ENCODE measurements at places on chromosomes 7 and 10.

DNA sequence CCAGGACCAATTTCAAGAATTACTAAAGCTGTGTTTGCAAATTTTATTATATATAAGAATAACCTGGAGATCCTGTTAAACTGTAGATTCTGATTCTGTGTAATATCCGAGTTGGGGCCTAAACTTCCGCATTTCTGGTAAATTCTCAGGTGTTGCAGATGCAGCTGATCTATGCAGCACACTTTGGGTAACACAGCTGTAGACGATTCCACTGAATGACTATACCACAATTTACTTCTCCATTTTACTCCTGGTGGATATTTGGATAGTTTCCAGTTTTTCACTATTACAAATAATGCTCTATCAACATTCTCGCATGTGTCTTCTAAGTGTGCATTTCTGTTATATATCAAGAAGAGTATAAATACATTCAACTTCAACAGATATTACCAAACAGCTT is 7.5 kb downstream of the GDI2 start:
- no peak for DNase-seq

DNA sequence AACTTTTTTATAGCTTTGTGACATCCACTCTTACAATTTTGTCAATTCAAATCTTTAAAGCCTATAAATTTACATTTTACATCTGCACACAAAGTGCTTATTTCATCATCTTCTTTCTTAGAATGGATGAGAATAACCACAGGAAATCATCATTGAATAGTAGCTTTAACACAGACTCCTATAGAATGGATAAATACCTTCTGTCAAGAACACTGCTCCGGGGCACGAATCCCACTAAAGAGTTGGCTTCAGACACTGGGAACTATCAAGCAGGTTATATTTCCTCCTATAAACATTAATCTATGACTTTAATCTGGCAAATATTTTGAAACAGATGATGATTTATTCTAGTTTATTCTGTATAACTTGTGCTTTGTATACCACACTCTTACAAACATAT is 269.7 kb upstream of the TPK1 start:
- no peak for DNase-seq

DNA sequence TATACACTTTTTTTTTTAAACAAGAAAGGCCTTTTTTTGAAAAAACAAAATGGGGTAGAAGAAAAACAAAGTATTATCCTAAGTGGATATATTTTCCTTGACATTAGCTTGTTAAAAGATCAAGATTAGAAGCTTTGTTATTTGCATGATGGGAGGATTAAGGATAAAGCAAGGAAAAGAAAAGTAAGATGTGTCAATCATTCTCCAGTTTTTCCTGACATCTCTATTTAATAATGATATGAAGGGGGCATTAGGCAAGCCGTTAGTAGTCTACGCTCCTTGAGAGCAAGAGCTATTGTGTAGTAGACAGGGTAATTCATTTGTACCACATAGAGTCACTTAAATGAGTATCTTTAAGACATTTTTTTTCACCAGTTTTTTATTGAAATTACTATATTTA is 137.6 kb downstream of the RNF133 start:
- no peak for DNase-seq

GRCh38 chr10:96457341-96457740 is 56.4 kb downstream of the TLL2 start:
- DNase-seq = no peak

DNA sequence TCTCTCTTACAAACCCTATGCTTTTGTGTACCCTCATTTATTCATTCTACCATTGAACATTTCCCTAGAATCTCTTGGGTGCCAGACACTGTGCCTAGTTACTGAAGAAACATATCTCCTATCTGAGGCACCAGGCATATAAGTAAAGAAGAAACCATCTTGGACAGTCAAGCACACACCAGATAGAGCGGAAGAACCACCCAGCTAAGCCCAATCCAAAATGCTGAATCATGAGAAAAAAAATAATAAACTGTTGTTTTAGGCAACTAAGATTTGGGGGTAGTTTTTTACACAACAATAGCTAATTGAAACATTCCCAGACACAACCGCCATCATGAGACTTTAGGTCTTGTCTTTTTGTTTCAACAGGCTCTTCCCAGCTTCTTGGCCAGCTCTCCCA is 102.3 kb upstream of the TCF7L2 start:
- DNase-seq = no peak

GRCh38 chr10:36063396-36063795 is 421.3 kb upstream of the FZD8 start:
- no peak for DNase-seq

GRCh38 chr10:113880236-113880635 is 25.8 kb downstream of the NHLRC2 start:
- no peak for DNase-seq

- no peak for DNase-seq
These were observed 106.0 kb downstream of the CXCL12 start for GRCh38 chr10:44278837-44279324.

DNA sequence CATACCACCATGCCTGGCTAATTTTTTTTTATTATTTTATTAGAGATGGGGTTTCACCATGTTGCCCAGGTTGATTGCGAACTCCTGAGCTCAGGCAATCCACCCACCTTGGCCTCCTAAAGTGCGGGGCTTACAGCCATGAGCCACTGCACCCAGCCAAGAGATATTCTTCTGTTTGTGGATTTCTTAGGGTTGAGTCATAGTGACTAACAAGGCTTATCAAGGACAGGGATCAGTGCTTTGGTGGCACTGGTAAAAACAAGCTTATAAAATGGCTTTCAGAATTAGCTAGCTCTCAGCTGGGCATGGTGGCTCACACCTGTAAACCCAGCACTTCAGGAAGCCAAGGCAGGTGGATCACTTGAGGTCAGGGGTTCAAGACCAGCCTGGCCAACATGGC is 122.4 kb downstream of the ZNF248 start:
- no peak for DNase-seq

DNA sequence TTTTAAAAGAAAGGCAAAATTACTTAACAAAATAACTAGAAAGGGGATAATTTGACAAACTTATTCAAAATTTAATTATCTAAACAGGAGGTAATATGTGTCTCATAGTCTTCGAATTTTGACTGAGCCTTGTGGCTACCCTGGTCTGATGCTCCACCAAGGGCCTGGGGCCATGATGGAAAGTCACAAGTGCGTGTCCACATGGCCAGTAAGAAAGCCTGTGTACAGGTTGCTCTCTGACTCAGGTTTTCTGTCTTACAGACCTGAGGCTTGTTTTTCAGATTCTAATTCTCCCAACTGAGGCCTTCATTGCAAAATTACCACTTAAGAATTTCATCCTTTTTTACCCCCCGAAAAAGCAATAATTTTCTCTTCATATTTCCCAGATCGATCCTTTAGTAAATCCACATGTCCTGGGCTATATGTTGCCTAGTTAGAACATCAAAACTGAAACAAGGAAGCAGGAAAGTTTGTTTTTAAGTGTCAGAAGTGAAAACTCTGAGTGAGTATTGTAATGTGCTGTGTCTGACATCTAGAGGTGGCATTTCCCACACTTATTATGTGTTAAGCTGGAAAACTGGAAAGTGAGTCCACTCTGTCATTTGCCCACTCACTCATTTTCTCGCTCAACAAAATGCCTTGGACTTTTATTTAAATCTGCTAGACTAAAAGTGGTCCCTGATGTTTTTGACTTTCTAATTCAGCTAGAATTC is 10.0 kb downstream of the CYP3A43 start:
- DNase-seq = no peak

DNA sequence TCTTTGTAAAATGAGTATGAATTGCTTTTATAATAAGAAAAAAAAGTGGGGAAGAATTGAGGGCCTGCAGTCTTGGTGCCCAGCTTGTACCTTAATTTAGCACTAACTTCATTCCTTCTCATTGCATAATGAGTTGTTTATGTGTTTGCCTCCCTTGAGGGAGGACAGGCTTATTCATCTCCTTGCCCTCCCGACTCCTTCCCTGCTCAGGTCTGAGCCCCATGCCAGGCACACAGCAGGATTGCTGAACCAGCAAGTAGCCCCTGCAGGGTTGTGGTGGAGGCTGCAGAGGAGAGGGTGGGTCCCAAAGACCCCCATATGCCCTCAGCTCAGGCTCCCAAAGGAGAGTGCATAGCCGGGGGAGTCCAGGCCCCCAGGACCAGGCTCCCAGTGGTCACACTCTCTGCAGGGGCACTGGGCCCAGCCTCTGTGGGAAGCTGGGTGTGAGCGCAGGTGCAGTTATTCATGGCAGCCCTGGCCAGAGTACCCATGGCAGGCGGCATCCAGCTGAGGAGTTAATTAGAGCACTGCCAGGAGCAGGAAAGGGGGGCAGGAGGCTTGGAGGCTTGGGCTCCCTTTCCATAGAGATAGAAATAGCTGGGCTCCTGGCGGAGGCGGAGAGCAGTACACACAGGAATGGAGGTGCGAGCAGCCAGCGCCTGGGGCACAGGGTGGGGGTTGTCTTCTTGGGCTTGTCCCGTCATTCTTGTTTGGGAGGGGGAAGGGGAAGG is 28.2 kb upstream of the GOLGA7B start:
- no peak for DNase-seq

DNA sequence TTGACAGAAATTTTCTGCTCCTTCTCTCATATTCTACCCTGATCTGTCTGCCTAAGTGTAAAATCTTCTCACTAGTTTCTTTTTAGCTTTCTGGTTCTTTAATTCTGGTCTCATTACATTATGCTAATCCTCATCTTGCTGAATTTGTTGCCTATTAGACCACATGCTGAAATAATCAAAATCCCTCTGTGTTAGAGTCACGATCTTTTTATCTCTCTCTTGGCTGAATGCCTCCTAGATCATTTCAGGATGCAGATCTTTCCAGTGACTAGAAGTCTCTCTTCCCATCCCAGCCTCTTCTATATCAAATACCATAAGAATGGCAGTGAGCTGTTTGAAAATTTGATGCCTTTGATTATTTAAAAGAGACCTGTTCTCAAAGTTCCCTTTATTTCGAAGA is 661.9 kb downstream of the SORCS1 start:
- no peak for DNase-seq

DNA sequence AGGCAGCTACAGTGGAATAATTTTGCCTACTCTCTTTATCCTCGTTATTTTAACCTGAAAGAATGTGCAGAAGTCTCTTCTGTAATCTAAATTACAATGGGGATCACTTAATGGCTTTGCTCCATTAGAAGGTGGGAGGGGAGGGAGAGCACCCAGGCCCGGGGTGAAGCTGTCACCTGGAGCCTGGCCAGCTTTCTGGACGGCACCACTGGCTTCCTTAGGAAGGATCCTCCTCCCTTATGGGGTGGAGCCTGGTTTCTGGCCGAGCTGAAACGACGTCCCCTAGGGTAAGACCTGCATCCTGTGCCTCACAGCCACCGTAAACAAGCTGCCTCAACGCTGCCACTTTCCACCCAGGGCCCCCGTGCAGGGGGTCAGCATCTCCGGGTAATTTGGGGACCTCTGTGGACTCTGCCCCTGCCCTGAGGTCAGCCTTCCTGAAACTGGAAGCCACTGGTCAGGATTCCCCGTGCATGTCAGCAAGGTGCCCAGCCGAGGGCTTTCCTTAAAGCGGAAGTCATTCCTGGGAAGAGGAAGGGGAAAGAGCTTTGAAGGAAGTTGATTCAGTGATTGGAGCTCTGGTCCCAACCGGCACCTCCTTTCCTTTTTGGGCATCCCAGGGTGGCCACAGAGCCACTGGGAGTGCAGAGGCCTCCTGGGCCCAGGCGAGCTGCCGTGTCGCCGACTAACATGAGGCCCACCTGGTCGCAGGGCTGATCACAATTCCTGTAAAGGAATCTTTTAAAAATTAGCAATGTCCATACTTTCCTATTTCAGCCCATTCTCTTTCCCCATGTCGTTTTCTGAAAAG is 569.1 kb downstream of the DNAJB6 start:
- no peak for DNase-seq

- DNase-seq = no peak
These were observed 6.8 kb upstream of the SPOCK2 start for GRCh38 chr10:72095195-72095594.

- DNase-seq = no peak
These were observed 12.0 kb upstream of the DHTKD1 start for GRCh38 chr10:12056748-12057147.

GRCh38 chr10:69389827-69390490 is 26.8 kb downstream of the TACR2 start:
- no peak for DNase-seq

- no peak for DNase-seq
These were observed 5.5 kb upstream of the VGF start for GRCh38 chr7:101170617-101171441.

DNA sequence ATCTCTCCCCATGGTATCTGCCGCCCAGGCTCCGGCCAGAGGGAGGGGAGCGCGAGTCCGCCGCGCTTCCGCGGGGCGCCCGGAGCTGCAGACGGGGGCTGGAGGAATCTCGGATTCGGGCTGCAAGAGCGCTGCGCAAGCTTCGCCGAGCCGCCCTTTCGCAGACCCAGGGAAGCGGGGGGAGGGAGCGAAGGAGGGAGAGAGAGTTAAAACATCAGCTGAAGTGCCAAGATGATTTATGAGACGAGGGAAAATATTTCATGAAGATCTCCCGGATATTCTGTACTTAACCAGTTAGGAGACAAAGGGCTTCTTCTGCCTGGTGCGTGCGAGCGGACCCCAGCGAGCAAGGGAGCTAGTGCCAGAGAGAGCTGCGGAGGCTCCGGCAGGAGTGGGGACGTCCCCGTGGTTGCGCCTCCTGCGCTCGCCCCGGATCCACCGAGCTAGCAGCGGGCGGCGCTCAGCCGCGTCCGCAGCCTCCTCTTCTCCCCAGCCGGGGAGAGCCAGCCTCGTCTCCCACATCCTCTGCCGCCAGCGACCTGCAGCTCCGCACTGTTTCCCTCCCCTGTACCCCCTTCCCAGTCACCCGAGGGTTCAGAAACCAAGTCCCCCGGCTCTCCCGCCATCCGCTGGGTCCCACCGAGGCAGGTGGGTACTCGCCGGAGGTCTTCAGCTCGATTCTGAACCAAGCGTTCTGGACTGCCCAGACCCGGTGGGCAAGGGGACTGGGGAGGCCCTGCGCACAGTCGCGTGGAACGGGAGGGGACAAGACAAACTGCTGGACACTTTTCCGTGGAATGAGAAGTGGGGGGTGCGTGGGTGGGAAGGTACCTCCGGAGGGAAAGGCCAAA is 1.0 kb upstream of the PAX2 start:
- no peak for DNase-seq

DNA sequence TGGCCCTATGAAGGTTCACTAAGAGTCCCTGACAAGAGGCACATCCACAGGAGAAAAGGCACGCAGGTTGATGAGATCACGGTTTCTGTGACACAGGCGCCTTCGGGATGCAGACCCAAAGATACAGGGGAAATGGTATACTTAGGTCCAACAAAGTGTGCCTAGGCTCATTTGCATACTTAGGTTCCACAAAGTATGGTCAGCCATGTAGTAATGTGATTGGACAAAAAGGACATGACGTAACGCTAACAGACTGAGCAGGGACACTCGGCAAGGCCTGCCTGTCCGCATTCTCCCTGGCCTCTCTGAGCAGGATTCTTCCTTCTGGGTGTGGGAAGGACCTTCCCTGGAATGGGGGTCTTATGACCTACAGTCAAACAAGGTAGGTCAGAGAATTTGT is 190.6 kb downstream of the CELF2 start:
- no peak for DNase-seq

DNA sequence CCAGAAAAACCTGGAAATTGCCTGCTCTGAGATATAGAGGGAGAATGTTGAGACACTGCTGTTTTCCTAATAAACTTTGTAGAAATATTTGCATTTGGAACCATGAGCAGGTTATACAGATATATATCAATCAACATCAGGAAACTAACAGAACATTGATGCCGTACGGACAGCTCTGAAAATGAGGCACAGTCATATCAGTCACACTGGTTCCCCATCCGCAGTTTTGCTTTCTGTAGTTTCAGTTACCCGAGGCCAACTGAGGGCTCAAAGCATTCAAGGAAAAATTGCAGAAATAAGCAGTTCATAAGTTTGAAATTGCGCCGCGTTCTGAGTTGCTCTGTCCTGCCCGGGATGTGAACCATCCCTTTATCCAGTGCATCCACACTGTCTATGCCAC is 137.9 kb downstream of the KLF6 start:
- DNase-seq = no peak

Measured in activated T-helper 9 cell treated with anti-CD3 and anti-CD28 coated beads, Interleukin-2, amount 50 U/mL, for 16 hours (primary cell).